ENCODE measurements at places on chromosomes 3 and 15.
A peak's percentile ranks its signal among the peaks of the same experiment; 100 is the strongest.

DNA sequence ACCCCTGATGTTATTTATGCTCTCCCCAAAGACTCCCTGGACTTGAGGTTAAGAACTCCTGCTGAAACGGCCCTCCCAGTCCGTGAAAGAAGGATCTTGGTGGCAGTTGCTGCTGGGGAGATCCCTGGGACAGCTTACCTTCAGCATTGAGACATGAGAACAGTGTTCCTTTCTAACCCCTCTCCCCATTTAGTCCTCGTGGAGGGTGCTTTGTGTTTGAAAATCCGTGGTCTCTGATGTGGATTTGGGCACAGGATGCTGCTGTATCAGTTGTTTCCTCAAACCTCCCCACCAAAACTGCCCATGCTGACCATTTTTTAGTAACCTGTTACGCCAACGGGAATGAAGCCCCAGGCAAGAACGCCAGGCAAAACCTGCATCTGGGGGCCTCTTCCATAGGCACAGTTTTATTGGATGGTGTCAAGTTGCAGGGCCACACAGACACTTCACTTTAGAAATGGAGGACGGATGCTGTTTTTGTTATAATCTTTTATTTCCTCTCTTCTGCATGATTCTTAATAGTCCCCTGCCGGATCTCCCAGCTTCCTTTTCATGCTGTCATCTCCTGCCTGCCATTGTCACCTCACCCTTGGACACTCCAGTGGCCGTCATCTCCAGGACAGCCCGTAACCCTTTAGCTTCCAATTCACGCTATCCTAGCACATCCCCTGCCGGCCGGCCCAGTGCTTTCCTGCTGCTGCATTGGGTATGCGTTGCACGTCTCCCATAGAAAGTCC is 31.7 kb upstream of the CEMIP start:
- DNase-seq = no peak

DNA sequence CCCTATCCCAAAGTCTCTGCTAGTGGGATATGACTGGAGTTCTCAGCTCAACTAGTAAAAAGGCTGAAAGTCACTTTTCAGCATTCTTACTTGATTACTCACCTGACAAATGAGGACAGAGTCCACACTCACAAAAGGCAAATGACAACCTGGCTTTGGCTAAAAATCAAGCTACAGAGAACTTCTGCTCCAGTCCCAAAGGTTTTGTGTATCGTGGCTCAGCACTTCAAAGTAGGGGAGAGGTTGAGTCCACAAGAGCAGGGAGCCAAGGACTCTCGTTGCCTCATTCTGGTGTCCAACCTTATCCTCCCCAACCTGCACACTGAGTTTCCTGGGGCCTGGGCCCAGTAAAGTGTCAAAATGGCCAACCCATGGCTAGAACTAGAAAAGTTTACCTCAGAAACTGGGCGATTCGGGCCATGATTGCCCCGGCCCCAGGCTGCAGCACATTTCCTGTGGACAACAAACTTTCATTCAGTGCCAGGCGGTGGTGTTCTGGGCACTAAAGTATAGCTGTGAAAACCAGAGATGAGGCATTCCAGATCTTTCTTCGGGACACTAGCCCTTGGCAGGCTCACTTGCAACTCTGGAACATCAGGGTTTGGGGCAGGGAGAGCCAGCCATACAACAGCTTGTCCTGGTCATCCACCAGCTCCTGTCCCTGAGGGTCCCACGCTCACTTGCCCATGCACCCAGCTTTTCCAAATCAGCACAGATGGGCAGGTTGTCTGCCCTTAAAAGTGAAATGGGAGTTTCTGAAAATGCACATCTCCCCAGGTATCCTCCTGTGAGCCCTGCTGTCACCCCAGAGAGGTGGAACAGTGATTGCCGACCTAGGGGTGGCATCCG is 3.1 kb downstream of the ACAA1 start:
- no peak for DNase-seq

GRCh38 chr3:10189557-10190354 is 25.0 kb downstream of the IRAK2 start:
- no peak for DNase-seq

DNA sequence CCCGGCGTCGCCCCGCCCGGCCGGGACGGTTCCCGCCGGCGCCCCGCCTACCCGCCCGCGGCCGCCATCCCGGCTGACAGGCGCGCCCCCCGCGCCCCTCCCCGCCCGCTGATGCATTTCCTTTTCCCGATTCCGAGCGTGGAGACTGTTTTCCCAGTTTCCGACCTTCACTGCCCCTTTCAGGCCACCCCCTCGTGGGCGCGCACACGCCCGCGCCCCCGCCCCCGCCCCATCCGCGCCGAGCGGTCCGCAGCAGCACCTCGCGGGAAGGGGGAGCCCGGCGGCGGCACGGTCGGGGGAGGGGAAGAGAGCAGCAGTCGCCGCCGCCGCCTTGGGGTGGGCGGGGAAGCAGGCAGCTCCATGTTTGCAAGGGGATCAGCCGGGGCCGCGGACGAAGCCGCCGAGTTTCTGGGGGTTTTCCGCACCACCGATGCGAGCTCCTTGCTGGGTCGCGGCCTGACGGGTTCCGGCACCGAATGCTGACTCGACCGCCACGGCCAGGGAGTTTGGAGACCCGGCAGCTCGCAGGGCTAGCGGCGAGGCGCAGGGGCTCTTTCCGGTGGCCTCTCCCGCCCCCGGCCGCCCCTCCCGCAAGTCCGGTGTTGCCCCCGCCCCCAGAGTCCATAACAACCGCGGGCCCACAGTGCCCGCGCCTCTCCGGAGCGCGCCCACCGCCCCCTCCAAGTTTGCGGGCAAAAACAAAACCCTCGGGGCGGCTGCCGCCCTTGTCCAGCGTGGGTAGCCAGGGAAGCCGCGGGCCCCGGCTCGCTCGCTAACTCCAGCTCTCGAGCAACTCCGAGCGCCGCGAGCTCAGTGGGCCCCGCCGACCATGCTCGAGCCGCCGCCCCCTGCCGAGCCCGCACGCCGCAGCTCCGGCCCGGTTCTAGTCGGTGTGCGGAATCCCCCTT is 3.2 kb upstream of the SIN3A start:
- peak; percentile 85 for DNase-seq

- DNase-seq = no peak
Measured at GRCh38 chr3:13879102-13879945, 547 bp downstream of the WNT7A start.

GRCh38 chr3:17232442-17232841 is 347.7 kb downstream of the PLCL2 start:
- DNase-seq = no peak

DNA sequence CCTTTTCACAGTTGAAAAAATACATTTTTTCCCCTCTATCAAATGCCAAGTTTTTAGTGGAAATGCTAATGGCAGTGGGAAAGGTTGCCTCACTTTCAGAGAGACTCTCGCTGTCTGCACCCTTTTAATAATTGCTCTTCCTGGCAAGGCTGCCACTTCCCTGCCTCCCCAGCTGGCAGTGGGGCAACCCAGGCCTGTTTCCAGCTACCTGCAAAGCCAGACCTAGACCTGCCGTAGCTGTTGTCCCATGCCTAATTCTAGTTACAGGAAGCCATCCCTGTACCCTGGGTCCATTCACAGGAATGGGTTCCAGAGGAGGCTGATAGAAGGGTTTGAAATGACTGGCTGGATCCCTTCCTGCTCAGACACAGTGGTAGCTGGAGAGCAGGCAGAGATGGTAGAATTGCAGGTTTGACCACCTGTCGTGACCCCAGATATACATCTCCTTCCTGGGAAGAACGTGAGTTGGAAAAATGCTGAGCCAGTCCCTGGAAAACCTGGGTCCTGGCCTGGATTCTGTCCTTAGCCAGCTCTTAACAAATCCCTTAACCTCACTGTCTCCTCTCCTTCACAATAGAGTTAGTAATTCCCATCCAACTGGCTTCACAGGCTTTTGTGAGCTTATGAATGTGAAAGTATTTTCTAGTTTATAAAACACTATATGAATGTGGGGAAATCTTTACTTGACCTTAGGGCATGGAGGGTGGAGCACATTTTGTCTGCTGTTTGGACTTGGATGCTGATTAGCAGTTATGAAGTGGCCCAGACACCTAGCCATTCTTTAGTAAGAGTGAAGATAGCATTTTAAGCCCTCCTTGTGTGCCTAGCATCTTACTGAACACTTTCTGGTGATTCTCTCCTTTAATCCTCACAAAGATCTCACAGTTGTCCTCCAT is 12.9 kb upstream of the ALPK3 start:
- DNase-seq = no peak
